ENCODE measurements at places on chromosomes 4 and X. TPM values are rescaled to one million over a fixed set of nuclear protein-coding genes. Genes with fewer than 3 reads are reported as not detected.

GRCh38 chrX:104432321-104432720, 133.7 kb upstream of the IL1RAPL2 start:
- no peak for DNase-seq

DNA sequence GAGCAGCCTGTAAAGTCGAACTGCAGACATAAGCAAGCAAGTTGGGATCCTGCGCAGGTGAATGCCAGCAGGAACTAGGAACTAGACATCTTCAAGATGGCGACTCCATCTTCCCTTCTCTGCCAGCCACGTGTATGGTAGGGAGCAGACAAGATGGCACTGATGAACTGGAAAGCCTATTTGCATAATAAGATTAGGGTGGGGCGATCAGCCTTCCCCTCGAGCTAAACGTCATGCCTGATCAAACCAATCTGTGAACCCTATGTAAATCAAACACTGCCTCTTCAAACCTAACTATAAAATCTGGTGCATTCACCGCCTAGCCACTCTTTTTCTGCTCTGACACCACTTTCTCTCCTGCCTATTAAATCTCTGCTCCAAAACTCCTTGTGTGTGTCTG, 28.1 kb upstream of the LGI2 start:
- no peak for DNase-seq

DNA sequence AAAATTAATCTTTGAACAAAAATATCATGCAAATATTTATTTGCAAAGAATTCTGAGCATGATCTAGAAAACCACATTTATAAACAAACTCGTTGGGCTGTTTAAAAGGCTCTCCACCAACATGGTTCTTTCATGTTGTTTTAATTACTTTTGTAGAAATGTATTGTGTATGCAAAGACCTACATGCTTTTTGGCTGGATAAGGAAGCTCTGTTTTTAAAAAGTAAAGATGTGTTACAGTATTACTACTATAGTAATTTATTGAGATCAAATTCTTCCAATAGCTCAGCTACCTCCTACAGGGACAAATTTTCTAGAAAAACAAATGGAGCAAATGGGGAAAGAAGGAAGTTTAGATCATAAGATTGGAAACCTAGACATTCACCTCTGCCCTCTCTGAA, 177.5 kb upstream of the TTC29 start:
- no peak for DNase-seq

GRCh38 chrX:78456909-78457308, 129.5 kb upstream of the CYSLTR1 start:
- DNase-seq: no peak

DNA sequence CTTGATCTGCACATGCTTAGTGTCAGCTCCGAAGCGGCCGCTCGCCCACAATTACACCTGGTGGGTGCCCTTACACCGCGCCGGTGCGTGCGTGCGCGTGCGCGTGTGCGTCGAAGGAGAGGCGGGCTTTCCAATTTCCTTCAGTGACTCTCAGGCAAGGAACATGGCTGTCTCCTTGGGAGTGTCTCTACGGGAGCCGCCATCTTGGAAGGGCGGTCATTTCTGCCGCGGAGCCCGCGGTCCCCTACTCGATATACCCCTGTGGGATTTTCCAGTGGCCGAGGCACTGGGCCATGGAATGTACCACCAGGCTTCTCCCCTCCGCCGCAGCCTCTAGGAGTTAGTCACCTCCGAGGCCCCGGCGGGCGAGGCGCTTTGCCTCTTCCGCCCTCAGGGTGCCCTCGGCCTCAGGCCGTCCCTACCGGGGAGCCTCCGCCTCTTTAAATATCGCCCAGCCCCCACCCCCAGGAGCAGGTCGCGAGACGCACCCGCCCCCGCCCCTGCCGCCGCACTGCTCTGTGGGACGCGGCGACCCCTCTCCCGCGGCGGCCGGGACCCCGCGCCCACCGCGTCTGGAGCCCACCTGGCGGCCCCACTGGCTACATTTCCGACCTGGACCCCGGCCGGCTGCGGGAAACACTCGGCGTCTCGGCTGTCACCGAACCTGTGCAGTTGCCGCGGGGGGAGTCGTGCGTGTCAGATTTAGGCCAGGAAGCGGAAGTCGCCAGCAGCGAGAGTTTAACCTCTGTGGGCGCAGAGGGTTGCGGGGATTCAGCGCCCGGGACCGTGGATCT, at the start of gene ZNF41:
ZNF41 (minus strand) TSS at position 711 of the 794 bp plus-strand sequence. CDS start 15,741 bp downstream, outside the sequence.
- peak; percentile 80 for DNase-seq

Gene TEX13B
- total RNA-seq: not detected

Gene MAGEB17
- 0.26 TPM for total RNA-seq

Gene SH3D19
- total RNA-seq: 24.3 TPM

All from type B pancreatic cell (in vitro differentiated cells).